ENCODE measurements at places on chromosomes 2 and 18.

DNA sequence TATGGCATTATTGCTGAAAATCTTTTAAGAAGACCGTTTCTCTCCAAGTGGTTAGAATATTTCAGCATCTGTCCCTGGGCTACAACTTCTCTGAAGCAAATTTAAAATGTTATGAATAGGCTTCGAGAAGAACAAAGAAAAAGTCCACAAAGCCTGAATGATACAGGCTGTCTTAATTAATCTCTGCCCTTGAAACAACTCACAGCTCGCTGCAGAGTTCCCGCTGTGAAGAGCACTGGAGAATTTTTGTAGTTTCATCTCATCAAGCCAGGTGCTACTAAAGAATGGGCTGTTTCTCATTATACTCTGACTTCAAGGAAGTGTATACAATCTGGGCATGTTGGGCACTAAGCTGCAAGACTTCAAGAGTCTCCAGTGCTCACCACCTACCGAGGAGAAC lies 67.6 kb downstream of the LAMA1 start:
- no peak for DNase-seq

DNA sequence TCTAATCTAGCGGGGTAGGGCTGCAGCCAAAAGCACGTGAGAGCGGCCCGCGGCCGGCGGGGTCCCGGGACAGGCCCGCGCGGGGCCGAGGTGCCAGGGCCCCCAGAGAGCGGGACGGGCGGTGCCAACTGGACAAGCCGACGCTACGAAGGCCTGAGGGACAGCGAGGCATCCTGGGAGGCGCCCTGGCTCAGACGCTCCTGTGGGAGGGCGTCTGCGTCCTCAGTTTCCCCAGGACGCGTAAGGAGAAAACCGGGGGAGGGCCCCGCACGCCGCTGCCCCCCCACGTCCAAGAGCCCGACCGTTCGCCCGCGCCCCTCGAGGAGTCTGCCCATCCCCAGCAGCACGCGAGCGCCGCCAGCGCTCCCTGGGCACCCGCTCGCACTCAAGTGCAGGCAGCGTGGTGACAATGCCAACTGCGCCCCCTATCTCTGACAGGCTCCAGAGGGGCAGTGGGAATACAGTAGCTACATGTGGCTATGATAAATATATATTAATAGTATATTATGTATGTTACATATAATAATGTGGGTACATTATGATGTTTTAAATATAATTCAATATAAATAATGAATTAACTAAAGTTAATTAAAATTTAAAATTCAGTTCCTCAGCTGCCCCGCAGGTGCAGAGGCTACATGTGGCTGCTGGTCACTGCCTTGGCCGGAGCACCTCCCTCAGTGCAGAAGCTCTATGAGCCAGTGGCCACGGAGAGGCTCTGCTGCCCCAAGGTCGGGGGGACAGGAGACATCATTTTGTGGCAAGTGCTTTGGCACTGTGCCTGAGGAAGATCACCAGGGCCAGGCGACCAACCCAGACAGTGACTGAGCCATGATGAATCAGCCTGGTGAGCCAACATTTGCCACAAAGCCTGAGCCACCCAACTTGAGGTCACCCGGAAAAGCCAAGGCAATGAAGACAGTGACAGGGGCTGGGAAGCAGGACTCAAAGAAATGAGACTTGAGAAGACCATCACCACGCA lies 5.5 kb upstream of the SFT2D3 start:
- DNase-seq: no peak

DNA sequence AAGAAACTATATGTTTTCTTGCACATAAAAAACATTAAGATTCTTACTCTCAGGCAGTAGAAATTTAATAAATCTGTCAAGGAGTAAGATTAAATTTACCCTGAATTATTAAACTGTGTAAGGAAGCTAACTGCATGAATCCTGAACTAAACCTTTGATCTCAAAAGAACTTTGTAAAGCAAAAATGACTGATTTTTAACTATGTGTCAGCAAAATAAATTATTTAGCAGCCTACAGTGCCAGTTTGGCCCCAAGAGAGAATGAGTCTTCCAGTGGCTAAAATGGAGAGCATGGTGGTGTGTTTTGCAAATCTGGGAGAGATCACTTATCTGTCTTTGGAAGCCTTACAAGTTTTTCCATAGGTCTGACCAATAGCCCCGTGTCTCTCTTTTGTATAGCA lies 190.7 kb downstream of the THSD7B start:
- no peak for DNase-seq

DNA sequence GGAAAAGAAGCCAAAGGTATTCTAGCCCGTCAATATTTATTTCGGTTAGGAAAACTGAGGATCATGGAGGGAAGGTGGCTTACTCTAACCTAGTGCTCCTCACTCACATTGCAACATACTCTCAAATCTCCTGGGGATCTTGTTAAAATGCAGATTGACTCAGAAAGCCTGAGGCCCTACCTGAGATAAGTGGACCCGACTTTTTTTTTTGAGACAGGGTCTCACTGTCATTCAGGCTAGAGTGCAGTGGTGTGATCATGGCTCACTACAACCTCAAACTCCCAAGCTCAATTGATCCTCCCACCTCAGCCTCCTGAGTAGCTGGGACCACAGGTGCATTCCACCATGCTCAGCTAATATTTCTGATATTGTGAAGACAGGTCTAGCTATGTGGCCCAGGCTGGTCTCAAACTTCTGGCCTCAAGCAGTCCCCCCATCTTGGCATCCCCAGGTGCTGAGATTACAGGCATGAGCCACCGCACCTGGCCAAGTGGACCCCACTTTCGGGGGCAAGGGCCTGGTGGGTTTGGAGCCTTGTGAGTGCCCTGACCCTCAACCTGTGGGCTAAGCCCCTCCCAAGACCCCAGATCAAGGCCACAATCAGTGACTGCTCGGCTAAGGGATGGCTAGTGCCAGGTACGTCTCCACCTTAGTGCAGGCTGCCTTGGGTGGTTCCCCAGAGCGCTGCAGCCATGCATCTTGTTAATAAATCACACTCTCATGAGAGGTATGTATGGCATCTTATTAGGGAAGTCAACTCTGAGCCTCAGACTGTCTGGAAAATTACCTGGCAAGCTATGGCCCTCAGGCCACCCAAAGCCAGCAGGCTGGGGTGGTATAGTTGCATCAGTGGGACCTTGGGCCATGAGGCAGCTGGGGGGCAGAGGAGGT lies 1.1 kb upstream of the NEURL3 start:
- DNase-seq: no peak

Measured in KG1 (cell line).